ENCODE measurements at places on chromosomes 3 and 15.

DNA sequence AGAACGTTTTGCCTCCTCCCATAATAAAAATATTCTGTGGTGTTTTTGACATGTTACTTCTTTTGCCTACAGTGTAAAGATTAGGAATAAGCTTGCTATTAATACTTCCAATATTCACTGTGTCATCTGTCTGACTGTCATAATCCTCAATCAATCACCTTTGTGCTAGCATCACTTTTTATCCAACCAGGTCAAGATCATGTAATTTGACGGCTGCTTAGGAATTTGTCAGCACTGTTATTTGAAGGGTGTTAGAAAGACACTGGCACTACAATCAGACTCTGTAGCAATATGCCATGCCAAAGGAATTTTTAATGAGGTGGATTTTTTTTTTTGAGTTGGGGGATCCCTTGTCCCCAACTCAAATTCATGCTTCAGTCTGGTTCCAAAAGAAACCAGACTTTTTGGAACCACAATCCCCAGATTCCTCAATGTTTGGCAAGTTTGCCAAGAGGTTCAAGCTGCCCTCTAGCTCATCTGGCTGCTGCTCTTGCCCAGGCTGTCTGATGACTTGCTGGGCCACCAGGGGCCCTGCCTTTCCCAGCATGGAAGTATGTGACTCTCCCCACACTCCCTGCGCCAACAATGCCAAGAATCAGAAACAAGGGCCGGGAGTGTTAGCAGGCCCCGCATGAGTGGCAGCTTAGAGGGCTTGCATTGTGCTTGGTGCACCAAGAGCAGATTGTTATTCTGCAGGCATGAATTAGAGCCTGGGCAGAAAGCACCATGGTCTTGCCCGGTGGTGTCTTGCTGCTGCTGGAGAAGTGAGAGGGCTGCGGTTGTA, 58.6 kb upstream of the TSC22D2 start:
- no peak for DNase-seq

GRCh38 chr3:155391551-155391958, 98.1 kb upstream of the STRIT1 start:
- DNase-seq = no peak

- DNase-seq = no peak
Measured at GRCh38 chr15:70271422-70272088, 173.8 kb upstream of the TLE3 start.

GRCh38 chr3:32355751-32356291, 35.8 kb upstream of the CMTM7 start:
- no peak for DNase-seq

DNA sequence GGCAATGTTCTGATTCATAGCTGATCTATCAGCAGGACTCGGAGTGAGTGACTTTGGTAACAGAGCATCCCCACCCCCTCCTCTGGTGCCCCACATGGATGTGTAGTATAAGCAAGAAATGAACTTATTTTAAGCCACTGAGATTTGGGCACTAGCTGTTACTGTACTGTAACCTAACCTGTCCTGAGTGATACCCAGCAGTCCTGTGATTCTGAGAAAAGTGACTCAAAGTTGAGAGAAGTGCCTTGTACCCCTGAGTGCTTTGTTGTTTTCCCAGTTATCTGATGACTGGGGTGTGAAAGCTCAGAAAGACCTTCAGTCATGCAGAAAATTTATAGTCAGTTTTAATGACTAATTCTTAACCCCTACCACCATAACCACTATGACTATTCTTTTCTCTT, 439.9 kb upstream of the RBMS3 start:
- DNase-seq = peak; percentile 59

DNA sequence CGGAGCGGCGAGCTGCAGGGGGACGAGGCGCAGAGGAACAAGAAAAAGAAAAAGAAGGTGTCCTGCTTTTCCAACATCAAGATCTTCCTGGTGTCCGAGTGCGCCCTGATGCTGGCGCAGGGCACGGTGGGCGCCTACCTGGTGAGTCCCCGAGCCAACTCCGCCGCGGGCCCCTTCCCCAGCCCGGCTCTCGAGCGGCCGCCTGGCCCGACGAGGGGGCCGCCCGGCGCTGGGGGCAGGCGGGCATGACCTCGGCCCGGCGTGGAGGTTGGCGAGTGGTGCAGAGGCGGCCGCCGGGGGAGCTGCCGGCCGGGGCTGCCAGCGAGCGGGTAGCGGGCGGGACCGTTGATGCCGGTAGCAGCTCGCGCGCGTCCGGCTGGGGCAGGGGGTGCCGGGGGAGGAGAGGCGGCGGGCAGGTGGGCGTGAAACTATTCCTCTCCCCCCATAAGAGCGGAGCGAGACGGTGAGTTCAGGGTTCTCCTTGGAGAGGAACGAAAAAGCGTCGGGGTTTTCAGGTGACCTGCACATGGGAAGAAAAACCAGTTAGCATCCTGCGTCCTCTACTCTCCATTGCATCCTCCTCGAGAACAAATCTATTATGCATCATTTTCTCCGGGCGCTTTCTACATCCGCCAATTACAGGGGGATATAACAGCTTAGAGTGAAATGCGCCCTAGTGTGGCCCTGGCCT, 585 bp downstream of the SLCO3A1 start:
- peak; percentile 56 for DNase-seq

DNA sequence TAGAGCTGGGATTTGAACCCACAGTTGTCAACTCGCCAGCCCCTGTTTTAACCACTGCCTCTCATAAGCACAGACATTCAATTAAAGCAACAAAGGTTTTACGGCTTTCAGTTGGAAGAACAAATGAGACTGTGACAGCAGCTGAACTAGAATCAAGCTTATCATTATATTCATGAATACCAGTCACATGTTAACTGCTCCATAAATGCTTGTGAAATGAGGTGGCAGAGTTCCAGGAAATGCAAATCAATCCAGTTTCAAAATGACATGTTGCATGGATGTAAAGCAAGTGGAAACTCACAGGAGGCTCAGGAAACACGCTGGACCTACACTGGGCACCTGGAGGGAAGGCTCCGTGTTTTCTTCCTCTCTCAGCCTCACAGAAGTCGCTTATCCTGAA, 3.9 kb downstream of the GP5 start:
- DNase-seq = no peak

DNA sequence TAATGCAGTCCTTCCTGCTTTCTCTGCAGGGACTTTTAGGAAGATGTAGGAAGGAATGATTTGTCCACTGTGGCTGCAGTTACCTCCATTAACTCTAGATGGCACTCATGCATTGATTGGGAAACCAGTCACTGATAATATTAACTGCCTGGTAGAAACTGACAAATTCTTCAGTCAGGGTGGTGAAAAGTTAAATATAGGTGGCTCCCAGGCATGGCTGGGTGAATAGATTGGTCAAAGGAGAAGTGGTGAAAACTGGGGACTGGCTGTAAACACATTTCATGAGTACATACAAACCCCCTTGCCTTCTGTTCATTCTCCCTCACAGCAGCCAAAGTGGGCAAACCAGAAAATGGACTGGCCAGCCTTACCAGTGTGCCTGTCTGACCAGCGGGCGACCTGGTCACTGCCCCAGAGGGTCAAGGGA, 333.4 kb downstream of the THSD4 start:
- no peak for DNase-seq

- no peak for DNase-seq
Measured at GRCh38 chr3:128849911-128850455, 29.4 kb upstream of the ACAD9 start.

DNA sequence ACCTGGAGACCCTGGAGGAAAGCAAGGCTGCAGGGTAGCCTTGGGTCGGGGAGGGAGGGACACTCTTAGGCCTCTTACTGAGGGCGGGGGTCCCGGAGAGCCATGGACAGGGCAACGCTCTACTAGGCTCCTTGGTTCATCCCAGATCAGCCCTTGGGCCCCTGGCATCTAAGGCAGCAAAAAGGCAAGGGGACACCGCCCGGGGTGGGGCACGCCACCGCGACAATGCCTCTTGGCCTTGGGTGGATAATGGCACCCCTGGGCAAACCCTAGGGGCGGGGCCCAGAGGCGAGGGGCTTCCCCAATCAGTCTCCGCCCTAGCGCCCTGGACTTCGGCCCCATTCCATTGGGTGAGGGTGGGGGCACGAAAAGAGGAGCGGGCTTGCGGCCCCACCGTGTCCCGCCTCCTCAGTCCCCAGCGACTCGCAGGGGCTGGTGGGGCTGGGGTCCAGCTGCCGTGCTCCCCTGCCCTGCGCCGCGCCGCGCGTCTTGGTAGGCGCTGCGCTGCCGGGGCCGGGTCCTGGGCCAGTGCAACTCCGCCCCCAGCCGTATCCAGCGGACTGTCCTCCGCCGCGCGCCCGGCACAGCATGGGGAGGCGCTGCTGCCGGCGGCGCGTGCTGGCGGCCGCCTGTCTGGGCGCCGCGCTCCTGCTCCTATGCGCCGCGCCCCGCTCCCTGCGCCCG, at the start of gene CHST13:
TSS of gene CHST13 (plus strand) at position 411 of the 684 bp plus-strand sequence. CDS start at position 589, 178 bp downstream.
- no peak for DNase-seq

- no peak for DNase-seq
Measured at GRCh38 chr3:76199382-76199781, 414.0 kb upstream of the ZNF717 start.

- no peak for DNase-seq
Measured at GRCh38 chr3:142502187-142502985, 54.5 kb upstream of the XRN1 start.

DNA sequence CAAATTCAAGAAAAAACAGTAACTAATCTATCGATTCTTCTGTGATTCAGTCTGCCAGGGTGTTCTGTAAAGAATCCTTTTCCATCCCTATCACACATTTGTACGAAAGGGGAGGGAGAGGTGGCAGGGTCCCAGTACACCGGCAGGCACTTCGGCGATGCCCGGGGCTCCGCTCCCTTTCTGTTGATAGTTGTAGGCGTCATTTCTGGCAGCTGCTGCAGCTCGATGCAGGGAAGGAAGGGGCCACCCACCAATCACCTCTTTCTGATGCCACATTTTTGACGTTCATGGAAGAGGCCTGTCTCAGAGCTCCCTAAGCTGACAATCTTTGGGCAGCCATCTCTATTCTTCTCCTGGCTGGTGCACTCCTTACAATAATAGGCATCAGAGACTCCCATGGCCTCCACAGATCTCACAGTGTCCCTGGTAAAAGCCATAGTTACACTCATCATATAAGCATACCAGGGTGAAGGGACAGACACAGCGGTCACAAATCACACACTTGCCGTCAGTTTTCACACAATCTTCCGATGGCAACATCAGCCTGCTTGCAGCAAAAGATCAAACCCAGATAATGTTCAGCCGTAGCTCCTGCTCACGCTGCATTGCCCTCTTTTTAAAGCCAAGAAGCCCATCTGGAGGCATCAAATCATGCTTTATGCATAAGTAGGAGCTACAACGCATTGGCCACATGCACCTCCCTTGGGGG, 60.8 kb upstream of the ZBTB38 start:
- DNase-seq = peak; percentile 40

GRCh38 chr3:48835650-48836366, 11.9 kb downstream of the PRKAR2A start:
- no peak for DNase-seq

DNA sequence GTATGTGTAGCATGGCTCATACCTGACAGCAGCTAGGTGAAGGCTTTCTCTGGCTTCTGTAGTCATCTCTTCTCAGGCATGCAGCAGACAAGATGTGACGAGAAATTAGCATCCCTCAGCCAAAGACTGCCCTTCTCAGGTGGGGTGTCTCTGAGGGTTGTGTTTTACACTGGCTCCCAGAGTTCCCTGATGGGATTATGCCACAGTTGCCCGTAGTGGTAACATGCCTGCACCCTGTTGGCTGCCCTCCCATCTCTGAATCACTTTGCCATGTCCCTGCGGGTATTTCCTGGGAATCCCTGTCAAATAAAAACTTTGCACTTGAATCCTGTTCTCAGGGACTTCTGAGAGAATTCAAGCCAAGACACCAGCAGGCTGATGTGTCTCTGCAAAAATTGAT, 70.5 kb downstream of the LRTM1 start:
- DNase-seq = no peak

DNA sequence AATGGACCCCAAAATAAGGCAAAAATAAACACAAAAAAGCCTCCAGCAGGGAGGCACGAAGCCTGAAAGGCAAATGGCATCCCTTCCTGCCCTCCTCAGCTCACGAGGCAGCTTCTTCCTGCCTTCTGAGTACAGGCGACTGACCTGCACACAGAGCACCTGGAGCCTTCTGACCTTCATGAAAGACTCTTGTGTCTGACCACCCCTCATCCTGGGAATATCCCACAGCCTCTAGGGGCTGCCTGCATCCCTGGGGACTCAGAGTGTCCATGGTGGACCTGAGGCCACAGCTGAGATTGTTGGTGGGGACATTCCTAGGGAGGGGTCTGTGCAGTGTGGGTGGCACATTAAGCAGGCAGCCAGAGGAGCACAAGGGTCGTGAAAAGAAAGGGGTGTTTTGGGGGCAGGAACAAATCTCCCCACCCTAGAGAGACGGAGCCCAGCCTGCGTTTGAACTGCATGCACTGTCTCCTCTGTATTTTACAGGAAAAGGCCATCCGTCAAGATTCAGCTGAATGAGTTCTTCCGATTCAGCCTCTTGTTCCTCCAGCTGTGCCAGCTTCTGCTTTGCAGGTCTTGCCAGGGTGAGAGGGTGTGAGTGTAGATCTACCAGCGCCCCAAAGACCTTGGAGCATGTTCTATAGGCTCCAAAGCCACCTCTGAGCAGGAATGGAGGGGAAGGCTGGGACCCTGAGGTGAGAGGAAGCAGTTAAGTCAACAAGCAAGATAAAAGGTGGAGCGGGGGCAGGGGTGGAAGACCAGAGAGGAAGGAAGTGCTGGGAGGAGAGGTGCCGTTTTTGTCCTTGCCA, 80.4 kb upstream of the MEF2A start:
- no peak for DNase-seq

GRCh38 chr3:16300881-16301359, 35.9 kb downstream of the OXNAD1 start:
- DNase-seq = no peak

DNA sequence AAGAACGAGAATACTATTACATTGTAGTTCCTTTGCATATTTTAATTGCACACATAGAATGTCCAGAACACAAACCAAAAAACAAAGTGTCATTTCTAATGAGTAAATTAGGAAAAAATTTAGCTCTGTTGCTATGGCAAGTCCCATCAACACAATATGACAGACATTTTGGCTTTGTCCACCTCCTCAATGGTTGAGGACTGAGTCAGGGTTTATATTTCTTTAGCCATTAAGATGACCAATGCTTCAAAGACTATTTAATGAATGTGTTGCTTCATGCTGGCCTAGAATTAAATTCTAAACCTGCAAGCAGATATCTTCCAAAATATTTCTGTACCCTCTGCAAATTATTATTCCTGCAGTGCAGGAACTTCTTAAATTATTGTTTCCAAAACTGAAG, 719.2 kb downstream of the NTRK3 start:
- DNase-seq = no peak

DNA sequence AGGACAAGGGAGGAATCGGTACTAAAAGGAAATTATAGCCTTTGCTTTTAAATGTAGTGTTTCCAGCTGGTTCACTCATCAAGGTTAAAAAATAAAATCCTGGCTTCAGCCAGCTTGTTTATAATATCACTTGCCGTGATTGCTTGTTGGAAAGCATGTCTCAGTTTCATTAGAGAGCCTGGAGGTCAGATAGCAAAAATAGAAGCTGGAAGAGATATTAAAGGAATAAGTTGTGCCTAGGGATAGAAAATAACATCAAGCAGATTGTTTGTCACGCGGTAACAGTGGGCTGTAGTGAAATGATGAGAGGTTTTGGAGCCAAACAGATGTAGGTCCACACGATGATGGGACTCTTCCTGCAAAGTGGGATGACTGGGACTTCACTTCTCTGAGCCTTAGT, 17.7 kb upstream of the SLMAP start:
- DNase-seq = no peak

All from stimulated activated CD8-positive, alpha-beta memory T cell treated with anti-CD3 and anti-CD28 coated beads, Interleukin-4, amount 100 ng/mL, for 48 hours (primary cell).